Stimulated activated CD4-positive, alpha-beta T cell treated with anti-CD3 and anti-CD28 coated beads, Interleukin-15, amount 100 ng/mL, for 1 hour (primary cell): ENCODE measurements at places on chromosomes 7 and 10.
A peak's percentile ranks its signal among the peaks of the same experiment; 100 is the strongest.

DNA sequence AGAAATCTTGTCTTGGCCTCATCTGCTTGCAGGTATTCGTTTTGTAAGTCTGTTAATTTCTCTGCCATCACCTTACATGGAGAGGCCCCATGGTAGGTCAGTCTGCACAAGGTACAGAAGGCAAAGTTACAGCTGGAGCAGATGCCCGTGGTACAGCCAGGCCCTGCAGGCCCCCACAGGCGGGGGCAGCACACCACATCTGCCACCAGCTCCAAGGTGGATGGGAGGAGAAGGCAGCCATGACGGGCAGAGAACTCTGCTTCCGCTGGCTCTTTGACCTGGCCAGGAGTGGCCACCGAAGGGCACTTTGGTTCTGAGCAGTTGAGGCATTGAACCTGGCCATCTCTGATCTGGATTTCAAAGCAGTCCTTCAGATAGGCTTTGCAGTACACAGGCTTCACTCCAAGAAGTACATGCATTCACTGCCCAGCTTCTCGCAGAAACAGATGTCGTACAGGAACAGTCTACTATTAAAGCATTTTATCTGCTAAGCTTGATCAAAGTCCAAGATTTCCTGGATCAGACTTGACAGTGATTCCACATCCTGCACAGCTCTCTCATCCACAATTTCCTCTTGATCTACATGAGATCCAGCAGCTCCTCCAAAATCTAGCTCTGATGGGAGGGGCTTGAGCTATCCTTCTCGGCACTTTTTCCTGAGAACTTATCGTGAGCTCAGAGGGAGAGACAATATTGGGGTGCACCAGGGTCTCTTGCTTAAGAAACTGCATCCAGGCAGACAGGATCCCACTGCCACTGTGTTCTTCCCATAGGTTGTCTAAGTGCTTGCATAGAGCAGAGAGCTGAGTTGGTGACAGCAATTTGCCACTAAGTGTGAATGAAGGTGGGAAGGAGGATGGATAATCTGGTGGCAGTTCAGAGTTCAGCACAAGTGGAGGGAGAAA lies 120.7 kb downstream of the TRRAP start:
- DNase-seq, result no peak

DNA sequence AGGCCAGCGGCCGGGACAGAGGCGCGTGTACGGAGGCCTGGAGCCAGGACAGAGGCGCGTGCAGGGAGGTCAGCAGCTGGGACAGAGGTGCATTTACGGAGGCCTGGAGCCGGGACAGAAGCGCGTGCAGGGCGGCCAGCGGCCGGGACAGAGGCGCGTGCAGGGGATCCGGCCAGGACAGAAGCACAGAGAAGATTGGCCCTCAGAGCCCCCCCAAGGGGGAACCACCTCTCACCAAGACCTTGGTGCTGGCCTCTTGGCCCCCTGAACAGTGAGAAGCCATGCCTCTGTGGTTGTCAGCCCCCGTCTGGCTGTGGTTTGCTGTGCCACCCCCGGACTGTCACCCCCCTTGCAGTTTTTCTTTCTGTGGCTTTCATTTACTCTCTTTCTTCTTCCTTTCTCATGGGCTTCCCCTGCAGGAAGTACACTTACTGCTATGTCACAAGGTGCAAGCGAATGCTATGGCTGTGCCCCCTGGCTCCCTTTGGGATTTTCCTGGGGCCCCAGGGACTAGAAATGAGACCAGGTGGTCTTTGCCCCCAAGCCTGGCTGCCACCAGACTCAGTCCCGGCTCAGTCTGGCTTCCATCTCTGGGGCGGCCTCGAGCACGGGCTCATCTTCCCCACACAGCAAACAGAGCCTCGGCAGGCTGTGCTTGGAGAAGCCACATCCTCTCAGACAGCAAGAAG lies 41.1 kb downstream of the INSIG1 start:
- no peak for DNase-seq

- DNase-seq, result no peak
These were observed 121.6 kb downstream of the CDK6 start for GRCh38 chr7:92714767-92715166.

GRCh38 chr7:90251304-90251635 lies 6.3 kb downstream of the CFAP69 start:
- DNase-seq, result no peak

GRCh38 chr10:90167174-90168064 lies 466.0 kb downstream of the KIF20B start:
- DNase-seq, result no peak

DNA sequence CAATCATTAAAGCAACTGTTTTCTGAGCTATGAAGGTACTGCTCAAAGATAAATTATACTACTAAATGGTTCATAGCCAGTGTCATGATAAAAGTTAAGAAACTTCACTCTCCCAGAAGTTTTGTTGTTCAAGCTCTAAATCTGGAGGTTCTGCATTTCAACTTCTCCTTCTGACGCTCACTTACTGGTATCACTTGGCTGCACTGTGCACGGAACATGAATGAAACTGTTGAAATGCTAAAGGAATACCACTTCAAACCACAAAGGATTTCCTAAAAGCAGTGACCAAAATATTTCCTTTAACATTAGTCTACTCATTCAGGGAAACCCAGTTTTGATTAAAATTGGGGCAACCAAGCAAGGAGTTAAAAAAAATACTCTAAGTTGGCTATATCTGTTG lies 93.6 kb downstream of the UBE2H start:
- DNase-seq, result no peak

DNA sequence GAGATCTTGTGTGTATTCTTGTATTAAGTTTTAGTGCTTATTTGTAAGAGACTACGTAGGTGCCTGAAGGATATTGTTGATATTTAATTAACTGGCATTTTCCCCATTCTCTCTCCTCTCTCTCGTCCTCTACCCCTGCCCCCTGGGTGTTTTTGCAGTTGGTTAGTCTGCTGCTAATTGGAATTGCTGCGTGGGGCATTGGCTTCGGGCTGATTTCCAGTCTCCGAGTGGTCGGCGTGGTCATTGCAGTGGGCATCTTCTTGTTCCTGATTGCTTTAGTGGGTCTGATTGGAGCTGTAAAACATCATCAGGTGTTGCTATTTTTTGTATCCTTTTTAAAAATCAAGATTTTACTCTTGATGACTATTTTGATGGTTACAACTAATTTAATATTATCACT lies 22.5 kb downstream of the TSPAN13 start:
- DNase-seq, result no peak

DNA sequence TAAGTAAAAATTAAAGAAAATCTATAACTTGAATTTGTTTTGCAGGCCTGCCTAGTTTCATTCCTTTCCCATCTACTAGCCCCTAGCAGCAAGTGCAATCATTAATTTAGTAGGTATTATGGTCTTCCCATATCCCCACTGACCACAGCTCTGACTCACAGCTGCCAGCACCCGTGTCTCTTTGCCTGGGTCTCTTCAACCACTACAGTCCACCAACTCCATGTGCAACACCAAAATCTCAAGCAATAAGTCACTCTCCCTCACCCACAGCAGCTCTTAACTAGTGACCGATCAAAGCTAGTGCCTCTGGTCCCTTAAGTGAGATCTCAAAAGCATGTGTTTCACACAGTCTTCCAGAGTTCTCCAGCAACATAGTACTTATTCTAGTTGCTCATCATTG lies 26.0 kb upstream of the THSD7A start:
- no peak for DNase-seq

DNA sequence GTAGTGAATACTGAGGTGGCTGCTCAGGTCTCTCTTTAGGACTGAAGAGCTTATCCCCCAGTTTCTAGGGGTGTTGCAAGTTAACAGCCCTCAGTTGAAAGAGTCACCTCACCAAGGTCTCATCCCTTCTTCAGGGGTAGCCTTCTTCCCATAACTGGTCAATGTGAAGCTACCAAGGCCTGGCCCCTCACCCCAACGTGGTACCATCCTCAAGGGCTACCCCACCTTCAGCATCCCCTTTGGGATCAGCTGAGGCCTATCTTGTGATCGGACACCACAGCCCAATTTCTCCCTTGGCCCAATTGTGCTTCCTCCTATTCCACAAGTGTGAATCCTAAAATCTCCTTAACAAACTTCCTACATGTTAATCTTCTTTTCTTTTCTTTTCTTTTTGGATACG lies 289.5 kb upstream of the MKLN1 start:
- no peak for DNase-seq

GRCh38 chr7:19915596-19915995 lies 142.2 kb upstream of the TMEM196 start:
- DNase-seq, result no peak

GRCh38 chr10:119306514-119306951 lies 99.2 kb downstream of the GRK5 start:
- peak; percentile 54 for DNase-seq

- no peak for DNase-seq
These were observed 40.4 kb downstream of the ASAH2 start for GRCh38 chr10:50210876-50211275.

DNA sequence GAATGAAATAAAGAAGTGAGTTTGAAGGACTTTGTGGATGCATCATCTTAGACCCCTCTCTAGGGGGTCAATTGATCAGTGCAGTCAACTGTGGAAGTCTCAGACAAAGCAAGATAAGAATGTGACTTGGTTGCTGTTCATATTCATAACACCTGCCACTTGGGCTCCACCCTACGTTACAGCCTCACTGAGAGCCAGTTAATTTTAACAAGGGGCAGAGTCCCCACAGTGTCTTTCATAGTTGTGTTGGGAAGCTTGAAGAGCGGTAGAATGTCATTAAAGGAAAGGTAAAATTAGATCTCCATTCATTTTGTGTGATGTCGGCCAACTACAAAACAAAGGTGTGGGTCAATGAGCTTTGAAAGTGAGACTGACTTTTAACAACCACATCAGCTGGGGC lies 442.1 kb upstream of the C7orf33 start:
- no peak for DNase-seq

DNA sequence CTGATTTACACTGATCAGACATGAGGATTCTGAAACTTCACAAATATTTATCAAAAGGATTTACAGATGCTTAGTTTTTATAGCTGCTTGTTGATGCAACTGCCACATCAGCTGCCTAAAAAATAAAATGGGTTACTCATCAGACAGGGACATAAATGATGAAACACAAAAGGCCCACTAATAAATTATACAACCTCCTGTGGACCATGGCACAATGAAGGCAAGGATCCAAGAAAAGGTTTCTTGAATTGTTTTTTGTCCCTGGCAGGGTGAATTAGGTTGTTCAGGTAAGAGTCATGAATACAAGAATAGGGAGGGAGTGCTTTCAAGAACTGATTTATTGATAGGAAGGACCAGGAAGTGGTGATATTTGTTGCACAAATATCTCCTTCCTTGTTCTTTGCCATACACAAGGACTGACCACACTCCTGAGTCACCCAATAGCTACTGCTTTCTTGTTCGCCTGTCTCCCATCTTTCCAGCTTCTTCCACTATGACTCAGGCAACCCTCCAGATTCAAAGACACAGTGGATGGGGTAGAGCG lies 234.5 kb downstream of the AHR start:
- DNase-seq, result no peak

GRCh38 chr10:52755297-52756062 lies 17.1 kb downstream of the MBL2 start:
- DNase-seq, result no peak

DNA sequence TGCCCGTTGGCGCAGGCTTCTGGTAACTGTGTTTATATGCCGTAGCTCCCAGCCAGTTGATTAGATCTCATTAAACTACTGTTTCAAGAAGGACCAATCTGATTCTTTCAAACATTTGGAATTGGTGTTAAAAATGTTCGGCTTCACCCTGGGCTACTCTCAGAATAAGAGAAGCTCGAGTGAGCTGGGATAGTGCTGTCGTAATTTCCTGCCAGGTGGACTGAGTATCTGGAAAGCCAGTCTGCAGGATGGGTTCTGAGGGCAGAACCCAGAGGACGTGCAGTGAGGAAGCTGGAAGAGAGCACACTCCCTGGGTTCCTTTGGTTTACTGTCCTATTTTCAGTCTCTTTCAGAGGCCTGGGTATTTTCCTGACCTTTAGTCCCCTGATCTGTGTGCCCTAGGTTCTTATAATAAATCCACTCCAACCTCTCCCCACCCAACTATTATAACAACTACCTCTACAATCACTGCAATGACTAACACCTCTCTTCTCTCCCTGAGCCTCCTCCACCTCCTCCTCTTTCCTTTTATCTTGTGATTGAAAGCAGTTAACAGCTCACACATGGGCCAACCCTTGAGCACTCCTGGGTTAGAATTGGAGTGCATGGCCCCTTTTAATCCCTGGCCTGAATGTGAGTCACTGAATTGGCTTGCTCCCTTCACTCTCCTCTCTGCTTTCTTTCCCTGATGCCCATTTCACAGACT lies 63.0 kb downstream of the AOAH start:
- DNase-seq, result no peak

- no peak for DNase-seq
These were observed 21.1 kb downstream of the LIMK1 start for GRCh38 chr7:74104702-74105101.

- peak; percentile 65 for DNase-seq
These were observed at the start of gene VIM for GRCh38 chr10:17228091-17229015. VIM (plus strand) TSS chr10:17228241; CDS start chr10:17229423, 1,182 bp downstream.

DNA sequence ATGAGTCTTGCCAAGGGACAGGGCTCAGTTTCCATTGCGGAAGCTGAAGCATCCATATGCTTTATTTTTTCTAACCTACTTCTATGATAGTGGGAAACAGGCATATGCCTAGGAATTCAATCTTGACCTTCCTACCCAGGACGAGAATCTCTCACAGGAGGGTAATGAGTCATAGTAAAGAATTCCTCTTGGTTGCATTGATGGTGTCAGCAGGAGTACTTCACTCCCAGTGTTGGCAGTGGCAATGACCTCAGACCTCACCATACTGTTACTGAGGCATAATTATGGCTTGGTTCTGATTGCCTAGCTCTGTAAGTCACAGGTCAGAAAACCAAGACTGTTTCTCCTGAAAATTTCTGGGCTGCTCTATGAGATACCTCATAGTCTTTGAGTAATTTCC lies 552.9 kb downstream of the ARL4A start:
- no peak for DNase-seq

DNA sequence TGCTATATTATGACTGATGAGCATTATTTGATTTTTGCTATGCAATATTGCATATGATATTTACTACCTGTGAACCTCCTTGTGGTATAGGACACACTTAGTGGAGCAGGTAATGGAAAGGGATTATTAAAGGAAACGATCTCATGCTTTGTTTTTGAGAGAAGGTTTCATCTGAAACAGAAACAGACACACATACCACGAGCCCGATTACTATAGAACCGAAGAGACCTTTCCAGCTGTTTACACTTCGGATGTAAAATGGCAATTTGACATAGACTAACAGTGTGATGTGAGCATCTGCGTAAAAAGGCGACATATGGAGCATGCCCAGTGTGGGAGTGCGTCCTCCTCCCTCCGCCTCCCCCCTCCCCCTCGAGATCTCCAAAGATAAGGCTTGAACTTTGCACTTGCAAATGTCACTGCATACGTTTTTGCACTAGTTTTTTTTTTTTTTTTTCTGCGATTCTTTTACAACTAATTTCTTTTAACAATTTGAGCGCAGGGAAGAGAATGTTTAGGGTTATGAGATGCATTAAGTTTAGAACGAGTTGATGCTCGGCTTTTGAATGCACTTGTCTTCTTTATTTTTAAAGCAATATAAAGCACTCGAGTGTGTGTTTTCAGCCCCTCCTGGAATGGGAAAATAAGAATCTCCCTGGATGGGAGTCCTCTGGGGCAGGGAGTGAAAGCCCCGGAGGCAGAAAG lies 251.0 kb downstream of the NSUN6 start:
- no peak for DNase-seq

- DNase-seq, result no peak
These were observed 243.1 kb upstream of the HABP2 start for GRCh38 chr10:113309791-113310190.
